ENCODE measurements at places on chromosomes 1 and 21.

GRCh38 chr1:118136187-118136941, 48.7 kb downstream of the SPAG17 start:
- no peak for DNase-seq

GRCh38 chr1:8184301-8184700, 133.6 kb upstream of the SLC45A1 start:
- DNase-seq = no peak

DNA sequence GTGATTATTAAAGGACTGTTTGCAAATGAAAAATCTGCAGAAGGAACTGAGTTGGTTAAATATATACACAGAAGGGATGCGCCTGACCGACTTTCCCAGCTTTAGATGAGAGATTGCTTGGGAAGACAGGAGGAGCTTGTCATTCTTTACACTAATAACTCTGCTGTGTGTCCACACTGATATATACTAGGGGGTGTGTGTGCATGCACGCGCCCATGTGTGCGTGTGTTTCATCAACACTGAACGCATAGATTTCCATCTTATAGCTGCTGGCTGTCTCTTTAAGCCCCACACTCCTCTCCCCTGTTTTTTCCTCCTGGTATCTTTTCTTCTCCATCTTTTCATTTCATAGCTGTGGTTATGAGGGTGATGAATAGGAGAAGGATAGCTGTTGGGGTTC, 6.9 kb upstream of the KAZN start:
- DNase-seq = no peak

DNA sequence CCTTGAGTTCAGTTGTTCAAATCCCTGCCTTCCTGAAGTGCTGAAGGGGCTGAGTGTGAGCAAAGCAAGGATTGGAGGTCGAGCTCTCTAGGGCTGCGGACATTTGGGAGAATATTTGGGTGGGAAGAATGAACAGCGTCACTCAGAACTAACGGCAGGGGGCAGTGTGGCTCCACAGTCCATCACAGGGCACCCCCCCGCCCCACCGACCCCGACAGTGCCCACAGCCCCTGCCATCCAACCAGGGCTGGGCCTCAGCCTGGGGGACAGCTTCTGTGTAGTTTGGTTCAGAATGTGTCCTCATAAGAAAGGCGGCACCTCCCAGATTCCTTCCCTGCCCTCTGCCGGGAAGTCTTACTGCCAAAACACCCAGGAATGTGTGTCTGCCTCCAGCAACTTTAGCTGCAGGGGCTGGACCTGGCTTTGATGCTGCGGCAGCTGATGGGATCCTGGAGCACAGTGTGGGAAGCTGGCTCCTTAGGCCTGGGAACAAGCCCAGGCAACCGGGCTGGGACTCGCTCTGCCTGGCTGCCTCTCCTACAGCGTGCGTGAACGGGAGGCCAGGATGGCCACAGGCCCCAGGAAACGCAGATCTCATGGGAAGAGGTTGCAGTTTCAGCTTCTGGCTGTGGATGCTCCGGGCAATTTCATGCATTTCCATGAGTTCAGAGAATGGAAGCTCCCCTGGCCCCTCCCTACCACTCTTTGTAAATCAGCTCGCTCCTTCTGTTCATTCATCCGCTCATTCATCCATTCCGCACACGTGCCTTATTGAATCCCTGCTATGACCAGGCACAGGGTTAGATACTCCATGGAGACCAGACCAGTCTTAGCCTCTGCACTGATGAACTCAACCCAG, 104.9 kb upstream of the TMPRSS2 start:
- no peak for DNase-seq

DNA sequence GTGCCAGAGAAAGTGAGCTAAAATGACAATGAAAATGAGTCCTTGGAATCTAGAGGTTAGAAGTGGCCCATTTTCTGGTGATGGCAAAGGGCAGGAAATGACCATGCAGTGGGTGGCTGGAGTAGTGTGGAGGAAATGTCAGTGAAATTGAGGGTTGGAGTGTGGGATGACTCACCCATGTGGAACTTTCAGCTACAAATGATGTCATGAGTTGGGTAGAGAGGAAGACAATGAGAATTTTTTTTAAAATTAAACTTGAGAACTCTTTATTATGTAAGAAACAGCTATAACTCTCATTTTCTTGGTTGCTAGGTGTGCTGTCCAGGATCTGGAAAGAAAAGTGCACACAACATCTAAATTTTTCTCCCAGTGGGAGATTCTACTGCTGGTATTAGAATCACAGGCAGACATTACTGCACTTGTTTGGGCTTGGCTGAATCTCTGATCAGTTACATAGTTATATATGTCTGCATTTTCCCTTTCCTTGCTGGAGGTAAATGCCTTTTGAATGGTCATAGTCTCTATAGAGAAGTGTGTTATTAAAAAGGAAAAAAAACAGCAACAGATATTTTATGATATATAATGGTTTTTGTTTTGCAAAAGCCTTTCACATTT, 56.8 kb upstream of the GNG12 start:
- no peak for DNase-seq

DNA sequence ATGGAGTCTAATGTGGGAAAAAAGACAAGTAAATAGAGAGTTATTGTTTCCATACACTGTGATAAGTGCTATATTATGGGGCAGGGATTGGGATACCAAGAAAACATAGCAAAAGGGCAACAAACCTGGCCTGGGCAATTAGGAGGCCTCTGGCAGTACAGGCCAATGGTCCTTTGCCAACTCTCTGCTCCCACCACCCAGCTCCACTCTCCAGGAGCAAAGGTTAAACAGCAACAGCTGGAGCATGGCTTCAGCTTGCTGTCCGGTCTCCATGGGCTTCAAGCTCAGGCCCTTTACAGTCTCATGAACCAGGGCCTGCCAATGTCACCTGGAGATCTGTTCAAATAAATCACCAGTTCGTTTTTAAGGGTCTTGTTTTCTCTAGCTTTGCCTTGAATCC, 37.2 kb upstream of the ARHGAP29 start:
- no peak for DNase-seq

DNA sequence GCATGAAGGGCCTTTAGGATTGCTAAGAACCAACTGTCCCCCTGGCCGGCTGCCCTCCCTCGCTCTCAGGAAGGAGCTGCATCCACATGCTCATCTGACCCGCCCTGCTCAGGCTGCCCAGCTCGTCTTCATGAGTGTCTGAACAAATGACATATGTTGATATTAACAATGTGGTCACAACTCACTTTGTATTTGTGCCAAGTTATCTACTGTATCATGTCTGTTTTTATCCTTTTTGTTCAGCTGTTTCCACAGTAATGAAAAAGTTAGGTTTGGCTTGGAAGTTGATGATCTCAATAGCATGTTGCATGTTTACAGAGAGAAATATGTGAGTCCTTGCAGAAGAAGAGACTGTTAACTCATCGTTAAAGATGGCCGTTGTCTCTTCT, 75.1 kb downstream of the PHTF1 start:
- DNase-seq = no peak

DNA sequence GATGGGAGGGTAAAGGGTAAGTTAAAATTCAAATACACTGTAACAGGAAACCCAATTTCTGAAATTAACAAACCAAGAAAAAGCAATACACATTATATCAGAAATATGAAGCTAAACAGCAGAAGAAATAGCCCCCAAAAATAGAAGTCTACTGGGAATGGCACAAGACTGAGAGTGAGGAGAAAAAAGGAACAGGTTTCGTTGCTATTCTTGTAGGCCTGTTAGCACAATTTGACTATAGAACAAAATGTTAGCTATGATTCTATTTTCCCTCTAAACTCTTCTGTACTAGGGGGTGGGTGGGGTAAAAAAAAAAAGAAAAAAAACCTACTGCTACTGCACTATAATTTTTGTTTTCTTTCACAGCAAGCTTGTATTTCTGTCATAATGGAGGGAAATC, 12.5 kb downstream of the RBBP5 start:
- no peak for DNase-seq

GRCh38 chr1:31038360-31038759, 27.2 kb downstream of the PUM1 start:
- DNase-seq = no peak

DNA sequence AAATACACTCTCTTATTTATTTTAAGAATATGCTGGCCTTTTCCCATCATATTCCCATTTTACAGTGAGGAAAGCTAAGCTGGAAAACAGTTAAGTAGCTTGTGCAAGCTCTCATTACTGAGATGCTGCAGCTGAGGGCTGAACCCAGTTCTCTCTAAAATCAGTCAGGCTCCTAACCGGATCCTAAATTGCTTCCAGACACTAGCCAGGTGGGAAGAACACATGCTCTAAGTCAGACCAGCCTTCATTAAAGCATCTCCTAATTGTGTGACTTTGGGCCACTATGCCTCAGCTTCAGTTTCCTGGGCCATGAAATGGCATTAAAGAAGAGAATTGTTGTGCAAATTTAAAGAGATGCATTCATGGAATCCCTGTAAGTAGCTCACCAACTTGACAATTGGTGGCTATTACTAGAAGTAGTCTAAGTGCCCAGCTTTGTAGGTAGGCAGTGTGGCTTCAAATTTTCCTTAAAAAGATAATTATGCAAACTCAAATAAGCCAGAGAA, 228.4 kb downstream of the DAB1 start:
- no peak for DNase-seq

DNA sequence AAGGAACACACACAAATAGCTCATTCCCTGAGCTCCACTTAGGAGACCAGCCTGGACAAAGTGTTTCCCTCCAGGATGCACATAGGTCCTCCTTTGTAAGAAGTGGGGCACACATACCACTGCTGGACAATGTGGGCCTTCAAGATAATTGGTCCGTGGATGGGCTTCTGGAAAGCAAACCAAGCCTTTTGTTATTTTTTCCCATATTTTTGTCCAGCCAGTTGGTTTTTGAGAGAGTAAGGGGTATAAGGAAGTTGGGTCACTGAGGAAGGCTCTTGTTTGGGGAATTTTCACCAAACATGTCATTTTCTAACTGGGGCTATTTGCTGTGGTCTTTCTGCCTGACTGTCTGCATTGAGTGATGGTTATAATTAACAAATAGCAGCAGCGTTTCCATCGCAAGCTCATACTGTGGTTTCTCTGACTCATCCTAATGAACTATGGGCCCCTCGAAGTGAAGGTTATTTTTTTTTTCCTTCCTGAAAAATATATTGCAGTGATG, 306.3 kb upstream of the DUSP10 start:
- DNase-seq = no peak

DNA sequence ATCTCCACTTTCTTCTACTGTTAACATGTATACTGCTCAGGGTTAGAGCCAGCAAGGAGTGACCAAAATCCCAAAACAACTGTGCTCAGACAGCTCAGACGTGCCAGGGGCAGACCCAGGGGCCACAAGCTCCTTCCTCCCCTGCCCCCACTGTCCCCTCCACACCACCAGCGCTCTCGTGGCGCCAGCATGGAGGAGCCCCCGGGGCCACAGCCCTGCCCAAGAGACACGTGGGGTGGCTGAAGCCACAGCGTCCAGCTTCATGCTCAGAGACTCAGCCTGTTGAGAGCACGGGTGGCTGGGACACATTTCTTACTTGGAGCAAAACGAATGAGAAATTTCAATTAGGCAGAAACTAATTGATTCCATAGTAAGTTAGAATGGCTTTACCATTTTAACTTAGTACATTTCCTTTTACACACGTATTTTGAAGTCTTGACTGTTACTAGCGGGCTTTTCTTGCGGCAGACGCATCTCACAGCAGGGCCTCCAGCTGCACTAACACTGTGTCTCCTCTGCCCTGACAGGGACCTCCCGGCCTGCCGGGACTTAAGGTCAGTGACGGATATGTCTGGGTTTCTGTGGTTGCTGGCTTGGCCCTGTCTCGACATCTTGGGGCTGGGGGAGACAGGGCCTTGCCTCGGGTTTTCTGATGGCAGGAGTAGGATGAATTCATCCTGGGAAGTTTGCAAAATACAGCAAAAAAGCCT, 54.2 kb downstream of the SLC19A1 start:
- DNase-seq = no peak

DNA sequence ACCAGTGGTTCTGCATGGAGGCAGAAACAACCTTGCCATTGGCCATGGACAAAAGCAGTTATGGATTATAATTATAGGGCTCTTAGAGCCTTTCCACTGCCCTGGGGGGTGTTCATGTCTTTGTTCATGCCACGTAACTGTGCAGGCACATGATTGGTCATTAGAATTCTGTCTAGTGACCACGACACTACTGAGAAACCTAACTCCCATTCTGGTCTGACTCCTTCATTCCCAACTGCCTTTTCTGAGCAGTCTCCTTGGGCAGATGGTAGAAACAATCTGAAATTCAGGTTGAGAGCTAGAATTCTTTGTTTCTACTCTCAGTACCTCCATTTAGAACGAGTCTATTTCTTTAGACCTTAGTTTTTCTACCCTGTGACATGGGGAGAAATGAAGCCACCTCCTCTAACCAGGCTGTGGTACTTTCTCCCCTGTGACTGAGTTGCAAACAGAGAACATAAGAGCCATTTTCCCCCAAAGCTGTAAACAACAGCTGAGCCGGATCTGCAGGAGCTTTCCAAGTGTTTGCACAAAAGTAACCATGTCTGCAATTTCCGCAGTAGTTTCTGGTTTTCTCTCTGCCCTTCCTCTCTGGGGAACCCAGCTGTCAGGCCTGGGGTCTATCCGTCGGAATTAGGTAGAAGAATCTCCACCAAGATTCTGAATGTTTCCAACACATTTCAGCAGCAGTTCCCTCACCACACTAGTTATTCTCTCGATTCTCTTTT, 37.7 kb upstream of the IPO9 start:
- no peak for DNase-seq

DNA sequence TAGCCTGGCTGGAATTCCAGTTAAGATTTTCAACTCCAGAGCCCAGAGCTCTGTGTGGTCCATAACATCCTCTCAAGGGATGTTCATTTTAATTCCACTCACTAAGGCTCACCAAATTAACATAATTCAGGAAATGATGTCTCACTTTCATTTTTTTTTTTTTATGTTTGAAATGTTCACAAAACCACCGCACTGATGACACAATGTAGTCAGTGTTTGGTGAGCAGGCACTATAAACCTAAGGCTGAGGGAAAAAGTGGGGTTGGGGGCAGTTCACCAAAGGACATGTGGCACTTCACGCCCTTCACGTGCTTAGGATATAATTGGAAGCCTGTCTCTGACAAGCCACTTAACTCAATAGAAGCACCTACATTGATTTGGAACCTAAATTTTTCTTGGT, 177.3 kb upstream of the CAMK1G start:
- no peak for DNase-seq

- DNase-seq = no peak
These were observed 862 bp upstream of the ID3 start for GRCh38 chr1:23559985-23560741.

DNA sequence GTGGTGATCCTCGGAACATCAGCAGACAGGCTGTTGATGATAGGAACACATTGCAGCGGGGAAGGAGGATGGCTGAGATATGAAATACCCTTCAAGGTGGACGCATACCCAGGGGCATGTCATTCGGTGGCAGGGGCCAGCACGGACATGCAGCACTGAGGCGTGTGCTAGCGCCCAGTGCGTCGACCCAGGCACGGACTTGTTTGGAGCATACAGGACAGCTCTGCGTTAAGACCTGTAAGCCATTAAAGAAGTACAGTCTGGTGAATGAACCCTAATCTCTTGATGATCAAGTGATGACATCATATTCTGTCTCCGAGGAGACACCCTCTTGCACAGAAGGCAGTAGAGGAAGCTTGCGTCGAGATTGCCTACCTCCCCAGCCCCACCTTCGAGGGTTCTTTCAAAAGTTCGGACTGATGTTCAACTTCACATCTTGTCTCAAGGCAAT, 63.6 kb upstream of the KIF26B start:
- DNase-seq = no peak

GRCh38 chr1:35644204-35644603, 2.9 kb upstream of the PSMB2 start:
- no peak for DNase-seq
